Muscle of arm (tissue), 14 donors: ENCODE measurements at places on chromosomes 7 and 10. TPM values are rescaled to one million over a fixed set of nuclear protein-coding genes. Genes with fewer than 3 reads are reported as not detected.

Gene SLC29A3
- polyA plus RNA-seq, result 3.2 TPM

Gene HPS1
- 45.7 TPM for polyA plus RNA-seq

Gene SLC13A4
- polyA plus RNA-seq, result 0.95 TPM

Gene KIN
- not detected for polyA plus RNA-seq

Gene DCLRE1C
- 8.1 TPM for polyA plus RNA-seq

Gene GARIN1A
- 4.3 TPM for polyA plus RNA-seq

Gene PAX4
- polyA plus RNA-seq, result not detected

Gene CLDN4
- polyA plus RNA-seq, result 105 TPM

Gene INSYN2A
- polyA plus RNA-seq, result 0.66 TPM

Gene JCAD
- 29.6 TPM for polyA plus RNA-seq

Gene GJD4
- polyA plus RNA-seq, result 4.4 TPM

Gene GRK5
- 20.9 TPM for polyA plus RNA-seq

Gene PITRM1
- polyA plus RNA-seq, result 60.3 TPM

Gene PNLIPRP2
- polyA plus RNA-seq, result not detected

Gene FFAR4
- polyA plus RNA-seq, result not detected

Gene GBX1
- polyA plus RNA-seq, result 2.4 TPM

Gene ZNF25
- polyA plus RNA-seq, result 18.5 TPM

Gene SPDYE6
- not detected for polyA plus RNA-seq

Gene CD36
- 147 TPM for polyA plus RNA-seq

Gene CHN2
- polyA plus RNA-seq, result 14.4 TPM

Gene GDF2
- polyA plus RNA-seq, result not detected

Gene CDH23
- polyA plus RNA-seq, result 4.5 TPM

Gene PHYHIPL
- polyA plus RNA-seq, result 1.4 TPM

Gene SPDYE11
- polyA plus RNA-seq, result 0.44 TPM

Gene SLC13A1
- not detected for polyA plus RNA-seq

Gene ATRNL1
- 1.4 TPM for polyA plus RNA-seq

Gene WIPF3
- polyA plus RNA-seq, result 18.7 TPM

Gene DHTKD1
- polyA plus RNA-seq, result not detected

Gene FOXI2
- 0.65 TPM for polyA plus RNA-seq

Gene PRLHR
- not detected for polyA plus RNA-seq

Gene GNA12
- 29.2 TPM for polyA plus RNA-seq

Gene POLR2J3
- 98.3 TPM for polyA plus RNA-seq

Gene PLCE1
- 50.3 TPM for polyA plus RNA-seq

Gene SPACDR
- polyA plus RNA-seq, result 1.1 TPM

Gene FRMD4A
- 29.4 TPM for polyA plus RNA-seq
